ENCODE measurements at places on chromosomes 2 and 18.

DNA sequence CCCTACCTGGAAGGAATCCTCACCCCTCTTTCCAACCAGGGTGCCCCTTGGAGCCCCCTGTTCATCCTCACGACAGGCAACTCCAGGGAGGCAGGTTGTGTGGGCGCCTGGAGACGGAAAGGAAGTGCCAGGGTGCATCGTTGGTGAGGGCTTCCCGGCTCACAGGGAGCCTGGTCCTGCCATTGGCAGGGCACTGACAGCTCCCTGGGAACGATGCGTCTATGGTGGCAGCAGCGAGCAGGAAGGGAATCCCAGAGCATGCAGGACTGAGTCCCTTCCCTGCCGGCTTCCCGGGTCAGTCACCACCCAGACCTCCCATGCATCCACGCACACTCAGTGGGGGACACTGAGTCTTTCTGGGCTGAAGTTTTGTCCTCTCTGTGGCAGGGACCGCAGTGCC, 117.6 kb downstream of the INHBB start:
- no peak for DNase-seq

DNA sequence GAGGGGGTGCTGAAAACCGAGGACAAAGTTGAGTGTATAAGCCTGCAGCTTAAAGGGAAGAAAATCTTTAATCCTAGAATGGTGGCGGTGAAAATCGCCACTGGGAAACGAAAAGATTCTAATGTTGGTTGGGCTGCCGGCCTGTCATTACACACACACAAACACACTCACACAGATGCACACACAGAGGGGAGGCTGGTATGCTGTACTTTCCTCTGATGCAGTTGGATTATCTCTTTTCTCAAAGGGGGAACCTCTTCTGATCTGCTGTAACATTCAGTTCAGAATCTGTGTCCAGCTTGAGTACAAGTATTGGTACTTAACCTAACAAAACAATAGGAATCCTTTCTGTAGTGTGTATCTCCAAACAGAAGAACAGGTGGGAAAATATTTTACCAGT, 39.0 kb downstream of the ANXA4 start:
- no peak for DNase-seq

GRCh38 chr2:135744760-135745314, 3.2 kb downstream of the UBXN4 start:
- DNase-seq: no peak

- DNase-seq: no peak
Measured at GRCh38 chr2:41829052-41829451, 218.8 kb upstream of the PKDCC start.

DNA sequence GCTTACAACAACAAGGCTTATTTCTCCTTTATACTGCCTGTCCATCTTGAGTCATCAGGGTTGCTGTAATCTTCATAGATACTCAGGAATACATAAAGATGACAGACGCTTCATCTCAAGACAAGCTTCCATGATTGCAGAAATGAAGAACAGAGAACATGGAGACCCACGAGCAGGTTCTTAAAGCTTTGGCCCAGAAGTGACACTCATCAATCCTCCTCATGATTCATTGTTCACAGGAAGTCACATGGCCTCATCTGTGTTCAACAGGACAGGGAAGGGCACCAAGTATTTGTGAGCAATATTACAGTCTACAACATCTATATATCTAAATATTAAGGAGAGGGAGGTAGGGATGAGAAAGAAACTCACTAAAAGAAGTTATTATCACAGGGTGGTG, 36.5 kb upstream of the PGAP1 start:
- no peak for DNase-seq

- DNase-seq: no peak
Measured at GRCh38 chr18:40366521-40366920, 1588.5 kb upstream of the PIK3C3 start.

- DNase-seq: no peak
Measured at GRCh38 chr2:203583701-203584100, 48.6 kb upstream of the RAPH1 start.

DNA sequence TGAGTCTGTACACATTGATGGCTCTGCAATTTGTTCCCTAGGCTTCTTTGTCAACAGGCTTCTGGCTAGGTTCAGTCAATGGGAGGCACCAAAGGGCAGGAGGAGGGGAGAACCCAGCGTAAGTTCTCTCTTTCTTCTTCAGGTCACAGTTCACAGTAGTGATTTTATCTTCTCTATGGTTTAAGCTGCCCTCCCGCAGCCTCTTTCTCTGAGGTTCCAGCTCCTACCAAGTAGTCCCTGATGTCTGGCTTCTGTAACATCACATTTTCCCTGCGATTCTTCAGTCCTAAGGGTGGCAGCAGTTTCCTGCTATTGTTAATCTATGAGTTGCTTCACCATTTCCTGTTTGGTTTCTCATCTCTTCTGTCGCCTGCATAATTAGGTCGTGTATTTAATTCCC, 107.4 kb downstream of the CPO start:
- DNase-seq: no peak

- no peak for DNase-seq
Measured at GRCh38 chr2:234961784-234962183, 10.0 kb downstream of the SH3BP4 start.

DNA sequence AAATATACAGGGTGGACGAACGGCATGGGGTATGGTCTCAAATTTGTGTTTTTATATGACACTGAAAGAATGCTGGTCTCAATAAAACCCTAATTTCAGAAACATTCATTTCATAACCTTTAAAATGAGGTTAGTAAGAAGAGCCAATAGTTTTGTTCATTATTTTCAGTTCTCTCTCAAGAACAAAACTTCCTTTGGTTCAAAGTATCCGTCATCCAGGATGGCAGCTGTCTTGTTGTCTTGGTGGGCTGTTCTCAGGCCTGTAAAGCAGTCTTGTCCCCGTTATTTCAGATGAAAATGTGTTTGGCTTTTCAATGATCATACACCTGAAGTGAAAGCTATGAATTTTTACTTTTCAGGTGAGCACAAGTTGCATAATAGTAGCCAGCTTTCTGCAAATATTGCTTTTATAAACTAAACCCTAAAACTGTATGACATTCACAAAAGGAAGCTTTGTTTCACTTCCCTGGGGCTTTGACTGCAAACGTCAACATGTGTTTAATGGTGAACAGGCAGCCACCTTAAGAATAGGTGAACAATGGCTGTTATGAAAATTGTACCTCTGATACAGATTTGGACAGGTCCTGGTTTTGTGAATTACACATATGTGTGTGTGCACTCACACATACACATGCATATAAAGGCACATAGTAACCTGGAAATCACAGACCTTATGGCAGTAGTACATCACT, 2.6 kb downstream of the IL18RAP start:
- no peak for DNase-seq

DNA sequence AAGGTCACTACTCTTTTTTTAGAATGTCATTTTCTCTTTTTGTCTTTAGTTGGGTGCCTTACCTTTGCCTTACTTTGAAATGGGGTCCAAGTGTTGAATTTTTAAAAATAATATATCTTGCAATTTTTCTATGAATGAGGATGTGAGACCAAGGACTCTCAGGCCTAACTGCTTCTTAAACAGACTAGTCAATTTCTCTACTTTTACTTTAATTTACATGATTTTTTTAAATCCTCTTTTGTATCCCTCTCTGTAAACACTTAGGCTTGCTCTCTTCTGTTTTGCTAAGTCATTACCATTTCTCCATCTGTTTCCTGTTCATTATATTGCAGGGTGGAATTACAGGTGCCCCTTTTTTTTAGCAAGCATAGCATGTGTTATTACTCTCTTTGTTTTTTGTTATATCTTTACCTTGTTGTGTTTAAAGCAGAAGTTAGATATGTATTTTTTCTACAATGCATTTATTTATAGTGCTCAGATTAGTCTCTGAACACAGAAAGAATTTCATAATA, 261.8 kb downstream of the SPAG16 start:
- DNase-seq: no peak

- no peak for DNase-seq
Measured at GRCh38 chr2:8459474-8459873, 222.4 kb upstream of the ID2 start.

- no peak for DNase-seq
Measured at GRCh38 chr18:907885-908757, 3.5 kb downstream of the ADCYAP1 start.

- no peak for DNase-seq
Measured at GRCh38 chr2:202036601-202037037, 3.0 kb downstream of the FZD7 start.

DNA sequence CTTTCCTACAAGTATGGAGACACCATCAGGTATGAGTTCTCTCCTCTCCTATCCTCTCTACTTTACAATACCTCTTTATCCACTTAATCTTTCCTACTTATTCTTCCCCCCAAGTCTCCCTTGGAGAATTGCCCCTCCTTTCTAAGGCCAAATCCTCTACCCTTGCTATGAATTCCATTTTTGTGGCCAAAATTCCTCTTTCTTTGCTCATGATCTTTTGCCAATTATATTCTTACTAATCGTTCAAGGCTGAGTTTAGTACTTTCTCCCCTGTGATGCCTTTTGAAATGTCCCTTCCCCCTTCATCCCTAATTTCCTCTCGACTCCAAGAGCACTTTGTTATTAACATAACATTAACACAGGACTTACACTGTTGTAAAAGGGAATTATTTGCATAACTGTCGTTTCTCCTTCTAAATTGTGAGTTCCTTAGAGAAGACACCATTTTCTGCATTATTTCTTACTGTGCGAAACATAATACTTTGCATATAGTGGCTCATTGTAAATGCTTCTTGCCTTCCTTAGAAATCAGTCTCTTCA, 133.4 kb downstream of the KCTD1 start:
- DNase-seq: no peak

GRCh38 chr2:73997813-73998212, 13.1 kb downstream of the TET3 start:
- DNase-seq: no peak

DNA sequence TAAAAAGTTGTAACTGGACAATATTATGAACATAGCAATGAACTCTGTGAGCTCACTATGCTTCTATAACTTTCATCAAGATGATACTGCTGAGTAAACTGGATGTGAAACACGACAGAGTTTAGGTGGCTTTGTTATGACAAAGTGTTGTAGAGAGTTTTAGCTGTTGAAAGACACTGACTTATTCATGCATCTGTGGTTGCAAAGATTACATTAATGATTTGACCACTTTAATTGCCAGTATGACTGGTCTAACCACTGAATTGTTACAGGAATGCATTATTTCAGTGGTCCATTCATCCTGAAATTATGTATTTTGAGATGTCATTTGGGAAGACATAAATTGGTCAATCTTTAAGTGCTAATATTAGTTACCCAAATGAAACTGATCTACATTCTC, 117.9 kb downstream of the SPHKAP start:
- no peak for DNase-seq

- DNase-seq: no peak
Measured at GRCh38 chr2:168798888-168799410, 3.5 kb upstream of the NOSTRIN start.

DNA sequence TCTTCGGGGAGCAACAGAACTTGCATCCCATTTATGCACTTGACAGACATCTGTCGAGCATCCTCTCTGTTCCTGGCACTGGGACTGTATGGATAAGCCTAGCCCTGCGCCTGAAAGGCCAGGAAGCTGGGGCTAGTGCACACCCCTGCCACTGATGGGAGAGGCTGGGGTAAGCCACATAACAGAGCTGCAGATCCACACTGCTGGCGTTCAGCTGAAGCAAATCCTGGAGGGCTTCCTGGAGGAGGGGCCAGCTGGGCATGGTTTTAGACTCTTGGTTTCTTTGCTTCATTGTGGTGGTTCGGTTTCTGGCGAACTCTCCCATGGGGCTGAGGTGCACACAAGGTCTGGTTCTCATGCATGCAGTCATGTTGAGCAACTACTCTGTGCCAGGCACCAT, 45.5 kb upstream of the FOSL2 start:
- no peak for DNase-seq

- no peak for DNase-seq
Measured at GRCh38 chr2:47551800-47552525, 149.0 kb downstream of the MSH2 start.

GRCh38 chr18:45713239-45713638, 10.7 kb upstream of the SLC14A1 start:
- no peak for DNase-seq

DNA sequence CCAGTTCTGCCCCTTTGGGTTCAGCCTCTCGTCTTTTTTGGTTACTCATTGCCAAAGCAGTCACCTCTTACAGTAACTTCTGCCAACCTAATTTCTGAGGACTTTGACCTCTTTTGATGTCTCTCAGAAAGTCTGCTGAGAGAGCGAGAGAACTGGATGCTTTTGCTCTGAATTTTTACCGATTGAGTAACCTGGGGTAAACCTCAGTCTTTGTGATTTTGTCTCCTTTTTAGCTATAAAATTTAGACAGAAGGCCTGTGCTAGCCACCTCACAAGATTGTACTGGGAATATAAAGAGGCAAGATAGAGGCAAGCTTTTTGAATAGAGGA, 34.8 kb upstream of the IL1R1 start:
- no peak for DNase-seq

DNA sequence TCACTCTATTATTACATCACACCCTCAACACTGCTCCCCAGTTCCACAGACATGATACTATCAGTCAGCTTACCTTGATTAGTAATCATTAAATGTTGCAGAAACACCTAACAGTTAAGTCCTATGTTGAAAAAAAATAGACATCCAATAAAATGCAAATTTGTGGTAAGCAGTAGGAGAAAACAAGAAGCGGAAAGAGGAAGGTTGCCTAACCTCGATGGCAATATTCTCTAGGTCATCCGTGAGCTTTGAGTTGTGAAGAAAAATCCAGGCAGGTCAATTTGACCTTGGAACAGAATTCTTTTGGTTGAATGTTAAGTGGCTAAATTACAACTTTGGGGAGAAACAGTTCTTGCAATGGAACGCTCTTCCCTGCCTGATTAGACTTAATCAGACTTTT, 264.4 kb downstream of the AFF3 start:
- DNase-seq: no peak

DNA sequence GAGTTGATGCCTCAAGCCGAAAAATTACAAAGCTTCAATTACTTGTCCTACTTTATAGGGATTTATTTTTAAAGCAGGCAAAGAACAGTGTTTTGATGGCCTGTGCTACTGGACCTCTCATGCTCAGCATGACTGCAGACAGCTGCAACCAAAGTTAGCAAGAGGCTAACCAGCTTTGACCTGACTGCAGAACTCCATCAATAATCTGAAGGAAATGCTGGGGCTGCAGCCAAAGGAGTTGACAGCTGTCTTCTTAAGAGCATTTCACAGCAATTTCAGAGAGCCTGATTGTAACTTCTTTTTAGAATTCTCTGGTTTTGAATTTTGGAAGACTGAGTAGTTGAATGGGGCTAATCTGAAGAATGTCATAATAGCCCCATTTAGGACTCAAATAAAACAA, 46.5 kb upstream of the SESTD1 start:
- no peak for DNase-seq

DNA sequence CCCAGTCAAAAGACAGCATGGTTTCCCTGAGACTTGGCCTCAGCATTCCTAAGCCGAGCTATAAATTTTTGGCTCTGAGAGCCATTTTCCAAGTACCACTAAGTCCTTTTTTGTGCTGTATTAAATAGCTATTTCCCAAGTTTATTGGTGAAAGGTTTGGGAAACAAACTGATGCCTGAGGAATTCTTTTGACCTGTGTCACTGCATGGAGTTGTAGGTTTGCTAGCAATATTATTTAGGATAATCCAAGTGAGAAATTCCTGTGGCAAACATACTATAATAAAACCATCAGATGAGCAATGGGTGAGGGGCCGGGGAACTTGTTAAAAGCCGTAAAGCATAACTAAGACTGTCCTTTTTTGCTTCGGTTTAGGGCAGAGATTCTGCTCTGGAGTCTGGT, 28.4 kb downstream of the ARHGAP28 start:
- DNase-seq: no peak
